Fibroblast of skin of right quadriceps (primary cell): ENCODE measurements at places on chromosomes 1 and 21.

- no peak for DNase-seq
Observed at GRCh38 chr1:81509594-81509993, 291.1 kb upstream of the ADGRL2 start.

DNA sequence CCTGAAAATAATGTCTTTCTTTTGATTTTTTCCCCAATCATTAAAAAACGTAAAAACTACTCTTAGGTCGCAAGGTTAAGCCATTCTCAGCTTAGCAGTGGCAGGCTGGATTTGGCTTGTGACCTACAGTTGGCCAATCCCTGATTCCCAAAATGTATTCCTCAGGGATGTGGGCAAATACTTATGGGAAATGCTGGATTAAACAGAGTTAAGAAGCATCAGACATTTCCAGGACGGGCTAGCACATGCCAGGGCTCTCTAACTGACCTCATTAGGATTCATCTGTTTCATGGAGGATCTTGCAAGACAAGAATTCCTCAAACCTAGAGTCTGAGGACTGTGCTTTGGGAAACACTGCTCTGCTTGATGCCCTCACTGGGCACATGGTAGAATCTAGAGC lies 982 bp upstream of the IL24 start:
- no peak for DNase-seq

DNA sequence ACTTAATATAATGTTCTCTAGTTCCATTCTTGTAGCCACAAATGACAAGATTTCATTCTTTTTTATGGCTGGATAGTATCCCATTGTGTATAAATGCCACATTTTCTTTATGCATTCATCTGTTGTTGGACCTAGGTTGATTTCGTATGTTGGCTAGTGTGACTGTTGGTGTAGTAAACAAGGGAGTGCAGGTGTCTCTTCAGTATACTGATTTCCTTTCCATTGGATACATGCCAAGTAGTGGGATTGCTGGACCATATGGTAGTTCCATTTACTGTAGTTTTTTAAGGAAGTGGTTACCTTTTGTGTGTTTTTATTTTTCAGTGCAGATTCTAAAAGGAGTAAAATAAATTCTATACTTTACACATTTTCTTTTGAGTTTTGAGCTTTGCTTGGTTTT lies 5.7 kb downstream of the PARK7 start:
- no peak for DNase-seq

DNA sequence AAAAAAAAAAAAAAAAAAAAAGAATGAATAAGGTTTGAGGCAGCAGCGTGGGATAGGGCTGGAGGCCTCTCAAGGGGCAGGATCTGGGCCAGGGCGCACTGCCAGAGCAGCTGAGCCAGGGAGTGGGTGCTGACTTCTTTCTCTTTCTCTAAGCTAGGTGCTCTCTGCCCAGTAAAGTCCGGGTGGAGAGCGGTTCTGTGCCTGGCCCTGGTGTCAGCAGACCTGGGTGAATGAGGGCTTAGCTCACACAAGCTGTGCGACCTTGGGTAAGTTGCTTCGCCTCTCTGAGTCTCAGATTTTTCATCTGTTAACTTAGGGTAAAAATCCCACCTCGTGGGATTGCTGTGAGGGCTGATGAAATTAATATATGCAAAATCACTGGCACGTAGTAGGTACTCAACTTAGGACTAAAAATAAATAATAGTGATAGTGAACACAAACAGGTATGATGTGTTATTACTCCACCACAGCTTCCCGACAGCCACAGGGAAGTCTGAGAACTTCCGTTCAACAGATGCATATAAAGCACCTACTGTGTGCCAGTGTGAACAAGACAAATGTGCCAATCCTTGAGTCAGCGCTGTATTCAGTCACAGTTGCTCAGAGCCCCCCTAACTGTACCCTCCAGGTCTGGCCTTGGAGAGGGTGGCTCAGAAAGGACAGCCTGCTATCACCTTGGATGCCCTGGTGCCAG lies 2.0 kb upstream of the FAM131C start:
- peak; percentile 58 for DNase-seq

- no peak for DNase-seq
Observed at GRCh38 chr1:37481289-37482003, 7.1 kb downstream of the ZC3H12A start.

DNA sequence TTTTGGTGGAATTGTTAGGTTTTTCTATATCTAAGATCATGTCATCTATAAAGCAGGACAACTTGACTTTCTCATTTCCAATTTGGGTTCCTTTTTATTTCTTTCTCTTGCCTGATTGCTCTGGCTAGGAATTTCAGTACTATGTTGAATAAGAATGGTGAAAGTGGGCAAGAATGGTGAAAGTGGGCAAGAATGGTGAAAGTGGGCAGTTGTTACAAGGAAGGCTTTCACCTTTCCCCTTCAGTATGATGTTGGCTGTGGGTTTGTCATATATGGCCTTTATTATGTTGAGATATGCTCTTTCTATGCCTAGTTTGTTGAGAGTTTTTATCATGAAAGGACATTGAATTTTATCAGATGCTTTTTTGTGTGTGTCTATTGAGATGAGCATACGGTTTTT lies 64.5 kb downstream of the XPR1 start:
- no peak for DNase-seq

- no peak for DNase-seq
Observed at GRCh38 chr1:116891396-116892079, 18.2 kb upstream of the PTGFRN start.

- DNase-seq: no peak
Observed at GRCh38 chr1:27132147-27132546, 22.8 kb downstream of the SLC9A1 start.

- DNase-seq: peak; percentile 7
Observed at GRCh38 chr1:86708920-86709319, 4.5 kb downstream of the SH3GLB1 start.

GRCh38 chr1:54297596-54298283 lies 97.8 kb downstream of the MRPL37 start:
- DNase-seq: peak; percentile 42

DNA sequence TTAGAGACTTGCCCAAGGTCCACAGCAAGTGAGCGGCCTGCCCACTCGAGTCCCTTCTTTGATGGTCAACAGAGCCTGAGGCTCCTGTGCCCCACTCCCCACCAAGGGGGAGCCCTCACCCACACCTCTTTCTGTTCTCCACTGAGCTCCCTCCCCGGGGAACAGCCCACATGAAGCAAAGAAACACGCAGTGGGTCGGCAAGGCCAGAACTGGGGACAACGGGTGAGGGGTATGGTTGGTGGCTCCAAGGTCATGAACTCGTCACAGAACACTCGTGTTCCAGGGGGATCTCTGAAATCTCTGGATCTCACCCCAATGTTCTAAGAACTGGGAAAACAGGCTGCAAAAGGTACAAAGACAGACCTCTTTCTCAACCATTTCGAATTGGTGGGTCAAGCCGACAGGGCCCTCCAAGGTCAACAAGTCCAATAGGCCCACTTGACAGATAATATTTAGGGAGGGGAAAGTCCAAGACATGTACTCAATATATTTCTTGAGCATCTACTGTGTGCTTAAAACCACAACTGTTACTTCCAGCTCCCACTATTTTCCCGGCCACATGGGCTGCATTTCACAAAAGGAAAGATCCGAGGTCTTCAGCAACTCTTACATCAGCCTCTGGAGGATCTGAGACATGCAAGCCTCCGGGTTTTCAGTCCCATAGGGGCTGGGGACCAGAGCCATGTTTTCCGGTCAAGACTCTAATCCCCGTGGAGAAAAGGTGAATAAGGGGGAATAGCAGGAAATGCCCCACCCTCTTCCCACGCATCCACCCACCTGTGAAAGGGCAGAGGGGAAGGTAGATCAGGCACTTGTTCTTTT lies 1.1 kb upstream of the RAP1GAP start:
- no peak for DNase-seq

GRCh38 chr1:51422367-51423072 lies 92.2 kb upstream of the TTC39A start:
- DNase-seq: no peak

GRCh38 chr21:36647279-36648093 lies 51.4 kb upstream of the SIM2 start:
- no peak for DNase-seq

DNA sequence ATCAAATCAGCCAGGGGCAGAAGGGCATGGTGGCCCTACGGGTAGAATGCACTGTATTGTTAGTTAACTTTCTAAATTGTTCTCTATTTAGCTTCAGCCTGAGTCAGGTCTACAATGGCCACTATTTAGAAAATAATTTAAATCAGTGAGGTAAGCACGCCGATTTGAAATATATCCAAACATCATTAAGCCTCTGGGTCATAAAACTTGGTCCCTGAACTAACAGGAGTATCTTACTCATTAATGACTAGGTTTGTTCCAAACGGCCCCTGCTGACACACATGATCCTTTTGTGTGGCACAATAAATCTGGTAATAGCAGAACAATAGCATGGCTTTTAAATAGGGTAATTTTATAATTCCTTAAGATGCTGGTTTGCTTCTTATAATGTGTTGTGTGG lies 48.4 kb downstream of the STX6 start:
- no peak for DNase-seq
